T-helper 2 cell (primary cell): ENCODE measurements at places on chromosomes 2 and 18.

DNA sequence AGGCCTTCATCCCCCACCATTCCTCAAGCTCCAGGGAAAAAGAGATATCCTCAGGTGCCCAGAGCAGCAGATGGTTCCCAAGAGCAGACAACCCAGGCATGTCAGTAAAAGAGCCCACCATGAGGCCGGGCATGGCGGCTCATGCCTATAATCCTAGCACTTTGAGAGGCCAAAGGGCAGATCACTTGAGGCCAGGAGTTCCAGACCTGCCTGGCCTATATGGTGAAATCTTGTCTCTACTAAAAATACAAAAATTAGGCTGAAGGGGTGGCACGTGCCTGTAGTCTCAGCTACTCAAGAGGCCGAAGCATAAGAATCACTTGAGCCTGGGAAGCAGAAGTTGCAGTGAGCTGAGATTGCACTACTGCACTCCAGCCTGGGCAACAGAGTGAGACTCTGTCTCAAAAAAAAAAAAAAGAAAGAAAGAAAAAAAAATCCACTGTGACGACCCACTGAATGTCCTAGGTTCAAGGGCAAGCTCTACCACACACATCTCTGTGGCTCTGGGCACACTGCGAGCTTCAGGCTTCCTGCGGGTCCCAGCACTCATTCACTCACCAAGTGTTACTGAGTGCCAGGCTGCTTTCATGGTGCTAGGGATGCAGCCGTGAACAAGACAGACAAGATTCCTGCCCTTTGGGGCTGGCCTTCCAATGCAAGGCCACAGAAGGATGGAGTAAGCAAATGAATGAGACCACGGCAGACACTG lies 6.5 kb upstream of the DUSP2 start:
- DNase-seq = no peak

GRCh38 chr2:46306988-46307655 lies 9.9 kb downstream of the EPAS1 start:
- DNase-seq = no peak

GRCh38 chr2:111941531-111941930 lies 43.1 kb downstream of the MERTK start:
- DNase-seq = no peak

GRCh38 chr18:9539938-9540337 lies 64.6 kb downstream of the RALBP1 start:
- DNase-seq = no peak

- DNase-seq = no peak
Measured at GRCh38 chr2:162574615-162575452, 230.9 kb downstream of the GCA start.

DNA sequence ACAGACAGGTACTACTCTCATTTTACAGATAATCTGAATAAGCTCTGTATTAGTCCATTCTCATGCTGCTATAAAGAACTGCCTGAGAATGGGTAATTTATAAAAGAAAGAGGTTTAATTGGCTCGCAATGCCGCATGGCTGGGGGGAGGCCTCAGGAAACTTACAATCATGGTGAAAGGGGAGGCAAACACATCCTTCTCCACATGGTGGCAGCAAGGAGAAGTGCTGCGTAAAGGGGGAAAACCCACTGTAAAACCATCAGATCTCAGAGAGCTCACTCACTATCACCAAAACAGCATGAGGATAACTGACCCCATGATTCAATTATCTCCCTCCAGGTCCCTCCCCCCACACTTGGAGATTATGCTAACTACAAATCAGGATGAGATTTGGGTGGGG lies 254.4 kb downstream of the KCNE4 start:
- DNase-seq = no peak

- no peak for DNase-seq
Measured at GRCh38 chr2:83394134-83394904, 1064.8 kb downstream of the SUCLG1 start.

- no peak for DNase-seq
Measured at GRCh38 chr2:29607038-29607420, 314.4 kb downstream of the ALK start.

- no peak for DNase-seq
Measured at GRCh38 chr2:196925051-196925767, 1.3 kb downstream of the PGAP1 start.

DNA sequence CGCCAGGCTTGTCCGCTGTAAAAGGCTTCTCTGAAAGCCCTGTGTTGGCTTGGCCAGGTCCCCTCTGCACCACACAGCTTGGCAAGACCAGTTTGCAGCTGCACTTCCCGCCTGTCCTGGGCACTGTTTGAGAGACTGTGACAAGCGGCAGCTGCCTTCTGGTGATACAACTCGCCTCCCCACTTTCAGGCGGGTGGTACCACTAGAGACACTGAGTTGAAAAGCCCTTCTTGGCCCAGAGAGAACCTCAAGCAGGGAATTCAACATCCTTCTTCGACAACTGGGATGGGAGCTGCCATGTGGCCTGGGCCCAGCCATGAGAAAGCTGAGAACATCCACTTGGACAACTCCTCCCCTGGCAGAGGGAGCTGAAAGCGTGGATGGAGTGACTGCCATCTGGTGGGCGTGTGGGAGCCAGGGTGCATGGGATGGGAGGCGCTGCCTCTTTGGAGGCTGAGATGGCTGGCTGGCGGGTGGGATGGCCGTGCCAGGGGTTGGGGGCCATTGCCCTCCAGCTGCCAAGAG lies 125.5 kb upstream of the REV1 start:
- DNase-seq = no peak

GRCh38 chr2:11762799-11763461 lies 16.5 kb downstream of the LPIN1 start:
- DNase-seq = no peak

GRCh38 chr2:15645720-15646385 lies 54.2 kb downstream of the DDX1 start:
- no peak for DNase-seq
